ENCODE measurements at places on chromosomes 3 and 15. TPM values are rescaled to one million over a fixed set of nuclear protein-coding genes. Genes with fewer than 3 reads are reported as not detected.

Gene MYZAP
- 966 TPM for total RNA-seq

Gene GAP43
- 0.38 TPM for total RNA-seq

Gene CTXN2
- not detected for total RNA-seq

Gene NANOGP8
- not detected for total RNA-seq

Gene PP2D1
- total RNA-seq: not detected

Gene DNAJA4
- total RNA-seq: 79.9 TPM

Gene VGLL4
- 23.0 TPM for total RNA-seq

Gene RTP1
- total RNA-seq: not detected

Gene CCDC54
- not detected for total RNA-seq

Gene MUC13
- total RNA-seq: not detected

Gene ABI3BP
- 28.8 TPM for total RNA-seq

Gene CCR1
- 2.7 TPM for total RNA-seq

Gene CCDC33
- total RNA-seq: not detected

Gene SI
- total RNA-seq: not detected

Gene FANCD2OS
- not detected for total RNA-seq

Gene LINS1
- 6.8 TPM for total RNA-seq

Gene LMAN1L
- 20.6 TPM for total RNA-seq

Gene CDHR4
- total RNA-seq: not detected

Gene KBTBD13
- total RNA-seq: 9.4 TPM

Gene ITGA11
- 32.2 TPM for total RNA-seq

Gene CADM2
- total RNA-seq: 1.2 TPM

Gene ITGB5
- 112 TPM for total RNA-seq

Gene MGA
- total RNA-seq: 25.0 TPM

Gene ARNT2
- 3.3 TPM for total RNA-seq

Gene GPR176
- 1.4 TPM for total RNA-seq

Gene PLCH1
- total RNA-seq: 1.3 TPM

Gene MAGI1
- total RNA-seq: 34.1 TPM

Gene ZPLD1
- total RNA-seq: not detected

Gene RPUSD3
- 36.3 TPM for total RNA-seq

Gene MME
- 3.2 TPM for total RNA-seq

Gene C3orf85
- total RNA-seq: not detected

Gene PML
- total RNA-seq: 18.2 TPM

Gene ASB14
- total RNA-seq: 13.4 TPM

Gene ANKDD1A
- 1.4 TPM for total RNA-seq

Gene ARL14
- total RNA-seq: not detected

Gene FEZF2
- not detected for total RNA-seq

Gene RARB
- 19.4 TPM for total RNA-seq

Gene DUOXA1
- 0.56 TPM for total RNA-seq

Gene NAALADL2
- total RNA-seq: 2.2 TPM

Gene PIGBOS1
- 6.6 TPM for total RNA-seq

Gene SPESP1
- 7.6 TPM for total RNA-seq

Gene VEPH1
- not detected for total RNA-seq

Gene IFT57
- 18.7 TPM for total RNA-seq

Gene ITIH4
- 1.3 TPM for total RNA-seq

Gene SLC9C1
- total RNA-seq: 1.7 TPM

Gene TEX55
- not detected for total RNA-seq

Gene SLC28A2
- total RNA-seq: not detected

Gene SNX4
- total RNA-seq: 17.4 TPM

Gene SOX14
- not detected for total RNA-seq

Gene PRSS50
- 0.16 TPM for total RNA-seq
